Astrocyte of the spinal cord (primary cell): ENCODE measurements at places on chromosomes 1 and 21.

DNA sequence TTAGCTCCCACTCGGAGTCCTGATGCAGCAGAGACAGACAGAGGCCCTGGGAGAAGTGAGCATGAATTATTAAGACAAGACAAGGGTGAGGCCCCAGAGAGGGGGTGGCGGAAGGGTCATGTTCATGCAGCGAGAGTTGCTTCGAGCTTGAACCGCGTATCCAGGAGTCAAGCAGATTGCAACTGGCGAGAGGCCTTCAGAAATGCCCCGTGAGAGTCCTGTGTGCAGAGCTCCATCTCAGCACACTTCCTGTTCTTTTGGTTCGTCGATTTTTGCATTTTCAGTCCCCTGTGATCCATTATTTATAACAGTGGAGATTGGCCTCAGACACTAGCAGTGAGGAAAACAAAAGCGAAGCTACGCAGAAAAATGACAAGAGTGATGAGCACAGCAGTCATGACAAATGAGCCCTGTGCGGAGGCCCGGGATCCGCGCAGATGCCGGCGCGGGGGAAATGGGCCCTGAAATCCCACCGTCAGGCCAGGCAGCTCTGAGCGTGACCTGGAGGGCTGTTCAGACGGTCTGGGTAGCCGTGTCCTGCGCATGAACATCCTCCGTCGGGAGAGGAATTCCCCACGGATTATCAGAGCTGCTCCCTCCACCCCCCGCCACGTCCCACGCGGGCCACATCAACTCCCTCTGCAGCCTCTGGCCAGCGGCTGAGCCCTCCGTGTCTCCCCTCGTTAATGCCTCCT, 15.0 kb downstream of the PDE9A start:
- DNase-seq, result no peak

- DNase-seq, result no peak
Measured at GRCh38 chr1:7698641-7699040, 72.5 kb upstream of the VAMP3 start.

GRCh38 chr21:46610018-46610701, 5.3 kb upstream of the S100B start:
- DNase-seq, result no peak

DNA sequence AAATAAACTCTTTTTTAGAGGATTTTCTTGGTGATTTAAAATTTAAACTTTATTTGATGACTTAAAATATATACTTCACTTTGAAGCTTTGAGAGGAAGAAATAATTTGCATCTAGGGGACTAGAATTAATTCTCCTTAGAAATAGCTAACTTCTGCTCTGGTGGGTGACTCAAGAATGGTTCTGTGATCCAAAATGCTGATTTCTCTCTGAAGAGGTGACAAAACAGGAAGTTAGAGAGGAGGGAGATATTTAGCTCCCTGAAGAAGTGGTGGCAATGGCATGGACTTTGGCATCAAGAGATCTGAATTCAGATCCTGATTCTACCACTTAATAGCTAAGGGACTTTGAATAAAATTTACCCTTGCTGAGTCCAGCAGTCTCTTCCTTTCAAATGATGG, 125.8 kb upstream of the ATP1B1 start:
- DNase-seq, result no peak

- no peak for DNase-seq
Measured at GRCh38 chr1:93640656-93641440, 40.8 kb downstream of the BCAR3 start.

DNA sequence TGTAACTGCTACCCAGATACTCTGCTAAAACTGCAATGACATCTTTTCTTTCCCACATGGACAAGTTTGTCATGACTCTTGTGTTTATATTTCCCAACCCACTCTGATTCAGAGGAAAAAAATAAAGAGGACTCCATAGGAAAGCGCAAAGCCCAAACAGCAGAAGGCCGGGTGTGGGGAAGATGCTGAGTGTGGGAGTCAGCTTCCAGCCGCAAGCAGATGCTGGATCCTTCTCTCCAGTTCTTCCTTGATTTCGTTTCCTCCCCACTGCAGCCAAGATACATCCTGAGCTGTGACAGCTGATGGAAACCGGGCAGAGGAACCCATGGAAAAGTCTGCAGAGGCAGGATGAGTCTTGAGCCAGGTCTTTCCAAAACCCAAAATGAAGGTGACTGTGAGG, 498.2 kb downstream of the PLPP3 start:
- peak; percentile 37 for DNase-seq

GRCh38 chr1:189524501-189524900, 953.2 kb downstream of the BRINP3 start:
- DNase-seq, result no peak

GRCh38 chr1:119702384-119702783, 9.3 kb upstream of the PHGDH start:
- peak; percentile 45 for DNase-seq

DNA sequence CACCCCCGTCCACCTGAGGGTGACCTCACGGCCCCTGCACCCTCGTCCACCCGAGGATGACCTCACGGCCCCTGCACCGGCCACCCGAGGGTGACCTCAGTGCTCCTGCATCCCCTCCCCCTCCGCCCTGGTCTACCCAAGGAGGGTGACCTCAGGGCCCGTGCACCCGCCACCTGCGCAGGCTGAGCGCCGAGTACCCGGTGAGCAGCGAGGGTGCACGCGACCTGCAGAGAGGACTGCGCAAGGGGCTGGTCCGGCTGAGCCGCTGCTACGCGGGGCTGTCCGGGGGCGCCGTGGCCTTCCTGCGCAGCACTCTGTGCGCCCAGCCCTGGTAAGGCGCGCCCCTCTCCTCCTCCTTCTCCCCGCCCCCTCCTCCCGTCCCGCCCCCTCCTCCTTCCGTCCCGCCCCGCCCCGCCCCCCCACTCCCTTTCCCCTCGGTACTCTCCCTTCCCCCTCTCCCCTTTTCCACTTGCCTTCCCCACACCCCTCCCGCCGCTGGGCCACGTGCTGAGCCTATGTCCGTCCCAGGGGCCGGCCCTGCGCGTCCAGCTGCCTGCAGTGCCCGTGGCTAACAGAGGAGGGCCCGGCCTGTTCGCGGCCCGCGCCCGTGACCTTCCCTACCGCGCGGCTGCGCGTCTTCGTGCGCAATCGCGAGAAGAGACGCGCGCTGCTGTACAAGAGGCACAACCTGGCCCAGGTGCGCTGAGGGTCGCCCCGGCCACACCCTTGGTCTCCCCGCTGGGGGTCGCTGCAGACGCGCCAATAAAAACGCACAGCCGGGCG, 28.4 kb downstream of the TRIM11 start:
- DNase-seq, result peak; percentile 70

DNA sequence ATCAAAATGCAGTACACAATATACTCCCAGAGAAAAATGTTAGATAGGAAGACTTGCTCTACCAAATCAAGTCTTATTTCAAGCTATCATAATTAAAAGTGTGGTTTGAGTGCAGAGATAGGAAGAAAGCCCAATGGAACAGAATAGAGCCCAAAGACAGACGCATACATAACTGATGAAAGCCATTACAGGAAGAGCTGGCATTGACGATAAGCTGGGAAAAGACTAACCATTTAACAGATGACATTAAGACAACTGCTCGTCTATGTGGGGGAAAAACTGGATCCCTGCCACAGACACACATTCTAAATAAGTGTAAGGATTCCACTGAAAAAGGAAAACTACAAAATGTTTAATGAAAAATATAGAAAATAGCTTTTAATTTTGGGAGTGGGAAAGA, 85.5 kb downstream of the NGF start:
- DNase-seq, result no peak

GRCh38 chr1:54325703-54326461, 80.3 kb downstream of the SSBP3 start:
- DNase-seq, result no peak

DNA sequence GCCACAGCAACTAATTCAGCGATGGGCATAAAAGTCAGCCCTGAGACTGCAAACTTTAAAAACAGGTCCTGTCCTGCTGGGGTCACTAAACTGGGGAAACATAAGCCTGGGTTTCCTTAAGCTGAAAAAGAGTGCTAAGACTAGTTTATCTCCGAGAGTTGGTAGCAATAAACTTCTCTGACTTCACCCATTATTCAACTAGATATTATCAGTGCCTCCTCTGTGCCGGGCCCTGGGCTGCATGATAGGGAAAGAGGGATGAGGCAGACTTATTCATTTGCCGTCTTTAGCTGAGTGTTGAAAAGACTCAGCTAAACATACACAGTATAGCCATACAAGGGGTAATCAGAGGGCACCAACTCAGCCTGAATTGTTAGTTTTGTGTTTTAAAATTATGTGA, 33.0 kb downstream of the AK2 start:
- DNase-seq, result no peak

GRCh38 chr1:156121457-156121856, 6.9 kb downstream of the LMNA start:
- no peak for DNase-seq

- DNase-seq, result no peak
Measured at GRCh38 chr1:34870395-34870794, 10.8 kb upstream of the SMIM12 start.

DNA sequence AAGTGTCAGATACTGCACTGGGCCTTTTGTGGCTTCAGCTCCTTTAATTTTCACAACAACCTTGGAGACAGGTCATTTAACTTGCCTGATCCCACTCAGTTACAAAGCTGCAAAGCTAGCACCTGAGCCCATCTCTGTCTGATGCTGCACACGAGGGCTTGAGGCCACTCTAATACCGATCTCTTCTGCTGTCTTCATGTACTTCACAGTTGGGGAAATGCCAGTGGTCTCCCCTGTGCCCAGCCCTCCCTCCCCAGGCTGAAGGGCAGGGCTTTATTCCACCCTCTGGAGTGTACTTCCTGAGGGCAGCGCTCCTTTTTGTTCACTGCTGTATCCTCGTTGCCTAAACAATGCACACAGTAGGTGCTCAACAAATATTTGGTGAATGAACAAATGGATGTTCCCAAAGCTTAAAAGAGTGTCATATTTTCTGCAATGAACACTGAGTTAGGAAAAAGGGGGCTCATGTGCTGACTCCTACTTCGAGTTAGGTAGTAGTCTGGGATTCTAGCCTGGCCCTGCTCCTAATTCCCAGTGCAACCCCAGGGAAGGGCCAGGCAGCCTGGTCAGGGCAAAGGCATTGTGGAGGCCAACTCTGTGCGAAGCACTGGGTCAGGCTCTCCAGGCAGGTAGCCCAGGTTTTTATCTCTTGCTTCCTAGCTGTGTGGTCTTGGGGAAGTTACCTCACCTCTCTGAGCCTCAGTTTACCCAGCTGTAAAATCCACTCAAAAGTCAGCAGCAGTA, 1.1 kb downstream of the TMCO4 start:
- no peak for DNase-seq
